ENCODE measurements at places on chromosomes 1 and 21.

- DNase-seq: no peak
Measured at GRCh38 chr1:29469457-29469856, 233.1 kb downstream of the PTPRU start.

DNA sequence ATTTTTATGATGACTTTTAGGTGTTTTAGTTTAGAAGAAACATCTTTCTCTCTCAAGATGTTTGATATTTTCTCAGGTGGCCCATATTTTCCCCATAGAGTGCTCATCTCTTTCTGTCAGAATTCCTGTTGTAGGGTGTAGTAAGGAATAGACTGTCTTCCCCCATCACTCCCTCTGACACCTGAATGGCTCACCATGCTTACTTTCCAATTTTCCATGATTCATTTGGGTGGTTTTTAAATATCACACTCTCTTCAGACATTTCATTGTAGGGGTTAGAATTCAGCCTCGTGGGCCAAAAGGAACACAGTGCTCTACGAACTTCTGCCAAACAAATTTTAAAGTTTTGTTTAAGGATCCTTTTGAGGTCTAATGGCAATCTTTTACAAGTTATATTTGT is 24.0 kb downstream of the GIPC2 start:
- DNase-seq: no peak

DNA sequence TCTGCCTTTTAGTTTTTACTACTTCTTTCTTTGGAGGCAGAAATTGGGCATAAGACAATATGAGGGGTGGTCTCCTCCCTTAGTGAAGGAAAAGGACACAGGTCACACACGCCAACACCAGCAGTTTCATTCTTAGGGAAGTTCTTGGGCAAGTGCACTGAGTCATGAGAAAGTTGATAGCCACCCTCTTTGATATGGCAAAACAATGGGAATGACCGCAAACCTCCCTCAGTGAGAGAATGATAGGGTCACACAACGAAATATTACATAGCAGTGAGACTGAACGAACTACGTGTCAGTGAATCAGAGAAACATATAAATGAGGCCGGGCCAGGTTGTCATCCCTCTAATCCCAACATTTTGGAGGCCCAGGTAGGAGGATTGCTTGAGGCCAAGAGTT is 20.0 kb downstream of the IL6R start:
- DNase-seq: no peak

GRCh38 chr1:33866281-33866680 is 2.4 kb downstream of the HMGB4 start:
- DNase-seq: no peak

- DNase-seq: no peak
Measured at GRCh38 chr1:116874733-116875249, 34.9 kb upstream of the PTGFRN start.

DNA sequence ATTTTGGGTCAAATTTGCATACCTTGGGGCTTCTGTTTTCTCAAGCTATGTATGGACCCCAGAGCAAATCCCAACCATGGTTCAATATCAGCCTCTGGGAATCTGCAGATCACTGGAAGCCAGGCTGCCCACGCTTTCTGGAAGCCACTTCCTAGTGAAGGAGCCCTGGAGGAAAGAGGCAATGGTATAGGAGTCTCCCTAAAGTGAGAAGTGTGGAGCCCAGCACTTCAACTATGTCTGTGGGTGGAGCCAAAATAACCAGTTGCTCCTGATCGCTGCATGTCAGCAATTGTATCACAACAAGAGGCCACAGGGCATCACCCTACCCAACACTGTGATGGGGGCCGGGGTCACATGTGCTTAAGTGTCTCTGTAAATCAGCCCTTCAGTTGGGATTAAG is 26.9 kb downstream of the ETS2 start:
- DNase-seq: no peak

DNA sequence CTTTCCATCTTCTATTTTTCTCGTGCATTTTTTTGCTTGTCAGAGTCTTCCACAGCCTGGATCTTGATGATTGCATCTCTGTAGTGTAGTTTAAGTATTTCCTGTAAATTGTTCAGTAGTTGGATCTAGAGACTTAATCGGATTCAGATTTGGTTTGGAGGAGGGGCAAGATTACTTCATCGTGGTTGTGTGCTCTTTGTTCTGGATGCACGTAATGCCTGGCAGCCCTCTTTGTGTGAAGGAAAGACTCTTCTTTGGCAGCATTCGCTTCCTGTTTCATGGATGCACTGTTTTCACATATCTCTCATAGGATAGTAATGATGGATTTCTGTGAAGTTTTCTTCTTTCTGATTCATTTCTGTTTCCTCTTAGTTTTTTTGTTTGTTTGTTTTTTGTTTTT is 14.2 kb downstream of the SEMA4A start:
- DNase-seq: no peak

DNA sequence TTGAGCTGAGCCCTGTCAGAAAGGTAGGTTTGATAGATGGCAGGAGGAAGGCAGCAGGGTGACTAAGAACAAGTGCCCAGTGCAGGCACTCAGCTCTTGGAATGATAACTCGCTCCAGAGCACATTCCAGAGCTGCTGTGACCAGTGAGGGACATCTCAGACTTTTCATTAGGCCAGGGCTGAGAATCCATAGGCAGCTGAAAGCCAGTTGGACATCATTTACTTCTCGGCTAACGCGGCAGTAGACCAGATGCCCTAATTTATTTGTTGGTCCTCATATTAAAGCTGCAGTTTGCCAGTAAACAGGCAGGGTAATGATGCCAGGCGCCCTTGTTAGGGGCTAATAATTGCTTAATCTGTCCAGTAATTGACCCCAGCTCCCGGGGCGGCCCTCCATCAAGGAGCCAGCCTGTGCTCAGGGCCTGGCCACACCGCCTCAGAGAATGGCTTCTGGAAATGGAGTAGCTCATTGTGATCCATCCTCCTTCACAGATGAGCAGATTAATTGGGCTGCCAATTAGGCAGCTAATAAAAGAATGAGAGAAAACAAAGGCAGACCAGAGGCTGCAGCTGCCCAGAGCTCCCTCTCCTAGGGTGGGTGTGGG is 122.0 kb downstream of the BEND5 start:
- no peak for DNase-seq

- no peak for DNase-seq
Measured at GRCh38 chr21:45513741-45514310, 28.4 kb downstream of the SLC19A1 start.

GRCh38 chr1:111989531-111990025 is at the start of gene KCND3:
TSS of gene KCND3 (minus strand) at chr1:111989668.
- DNase-seq: no peak

DNA sequence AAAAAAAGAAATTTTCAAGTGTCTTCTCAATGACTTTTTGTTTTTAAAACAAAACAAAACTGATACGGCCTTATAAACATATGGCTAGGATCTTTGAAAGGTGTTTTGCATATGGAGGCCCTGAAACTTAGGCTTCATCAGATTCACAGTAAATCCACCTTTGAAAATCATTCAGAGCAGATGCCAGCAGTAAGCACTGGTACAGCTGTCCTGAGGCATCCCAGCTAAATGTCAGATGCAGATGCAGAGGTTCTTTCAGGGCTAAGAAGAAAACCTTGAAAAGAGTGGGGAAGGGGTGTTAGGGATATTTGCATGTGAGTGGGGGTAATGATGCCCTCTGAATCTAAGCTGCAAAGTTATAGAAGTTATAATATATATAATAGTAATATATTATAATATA is 56.2 kb upstream of the GNG12 start:
- DNase-seq: no peak

GRCh38 chr1:86546787-86547221 is at the start of gene CLCA4:
TSS of gene CLCA4 (plus strand) at chr1:86547078. CDS start at chr1:86547120, 42 bp downstream.
- no peak for DNase-seq

DNA sequence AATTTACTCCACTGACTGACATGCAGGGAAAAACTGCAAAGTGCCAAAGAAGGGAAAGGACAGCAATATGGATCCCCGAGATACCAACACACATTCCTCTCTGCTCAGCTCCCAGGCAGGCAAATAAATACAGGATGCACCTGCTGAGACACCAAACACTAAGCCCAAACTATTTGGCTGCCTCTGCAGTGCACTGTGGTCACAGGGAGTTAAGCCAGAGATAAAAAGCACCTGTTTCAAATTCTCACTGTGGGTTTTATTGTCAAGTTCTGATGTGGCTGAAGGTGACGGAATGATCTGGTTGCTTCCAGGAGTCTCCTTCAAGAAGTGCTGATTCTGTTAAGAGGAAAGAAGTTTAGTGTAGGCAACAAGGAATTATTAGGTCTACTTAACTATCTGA is 17.7 kb downstream of the TEX38 start:
- no peak for DNase-seq

GRCh38 chr1:45394342-45394741 is 54.1 kb upstream of the MUTYH start:
- DNase-seq: peak; percentile 2

DNA sequence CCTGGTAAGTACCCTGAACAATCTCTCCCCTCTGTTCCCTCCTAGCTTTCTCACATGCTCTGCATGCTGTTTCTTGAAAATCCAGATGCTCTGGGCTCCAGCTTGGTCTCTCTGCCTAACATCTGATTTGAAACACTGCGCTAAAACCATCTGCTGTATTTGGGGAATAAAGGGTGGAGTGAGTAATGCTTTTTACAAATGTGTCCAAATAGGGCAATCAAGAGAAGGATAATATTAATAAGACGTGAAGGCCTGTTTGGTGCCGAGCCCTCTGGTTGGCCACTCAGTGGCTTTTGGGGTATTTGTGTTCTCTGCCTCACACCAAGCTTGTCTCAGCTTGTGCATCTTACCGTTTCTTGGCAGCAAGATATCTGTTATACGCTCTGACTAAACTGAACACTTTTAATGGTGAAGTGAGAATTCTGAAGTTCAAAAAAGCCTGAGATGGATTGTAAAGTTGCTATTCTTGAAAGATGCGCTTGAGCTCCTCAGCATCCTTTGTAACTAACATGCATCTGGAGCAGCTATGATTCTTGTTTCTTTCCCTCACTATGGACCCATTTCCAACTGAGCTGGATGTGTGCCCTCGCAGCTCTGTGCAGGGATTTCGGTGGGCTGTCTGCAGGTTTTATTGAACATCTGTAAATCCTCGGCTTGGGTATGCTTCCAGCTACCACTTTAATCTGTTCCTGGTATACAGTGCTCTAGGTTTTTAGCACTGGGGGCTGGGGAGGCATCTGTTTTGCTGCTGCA is 269.4 kb downstream of the RWDD3 start:
- DNase-seq: no peak

- DNase-seq: peak; percentile 34
Measured at GRCh38 chr21:37370152-37371040, 3.8 kb downstream of the DYRK1A start.

- no peak for DNase-seq
Measured at GRCh38 chr21:36255663-36256062, 64.3 kb upstream of the MORC3 start.

DNA sequence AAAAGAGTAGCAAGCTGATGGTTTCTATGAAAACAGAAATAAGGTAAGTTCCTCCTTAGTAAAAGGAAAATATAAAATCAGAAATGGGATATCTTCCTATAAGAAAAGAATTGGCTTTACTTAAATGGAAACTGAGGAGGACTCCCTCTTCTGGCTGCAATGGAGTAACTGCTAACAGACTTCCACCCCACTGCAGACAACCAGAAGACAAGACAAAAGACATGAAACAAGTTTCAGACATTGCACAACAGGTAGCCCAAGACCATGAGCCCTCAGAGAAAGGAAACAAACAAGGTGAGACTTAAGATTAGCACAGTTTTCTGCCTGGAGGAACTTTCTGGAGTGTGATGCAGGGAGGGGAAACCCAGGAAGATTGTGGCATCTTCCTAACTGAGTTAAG is 17.0 kb upstream of the OLFML2B start:
- no peak for DNase-seq

- DNase-seq: no peak
Measured at GRCh38 chr1:206451134-206451686, 19.1 kb upstream of the IKBKE start.

DNA sequence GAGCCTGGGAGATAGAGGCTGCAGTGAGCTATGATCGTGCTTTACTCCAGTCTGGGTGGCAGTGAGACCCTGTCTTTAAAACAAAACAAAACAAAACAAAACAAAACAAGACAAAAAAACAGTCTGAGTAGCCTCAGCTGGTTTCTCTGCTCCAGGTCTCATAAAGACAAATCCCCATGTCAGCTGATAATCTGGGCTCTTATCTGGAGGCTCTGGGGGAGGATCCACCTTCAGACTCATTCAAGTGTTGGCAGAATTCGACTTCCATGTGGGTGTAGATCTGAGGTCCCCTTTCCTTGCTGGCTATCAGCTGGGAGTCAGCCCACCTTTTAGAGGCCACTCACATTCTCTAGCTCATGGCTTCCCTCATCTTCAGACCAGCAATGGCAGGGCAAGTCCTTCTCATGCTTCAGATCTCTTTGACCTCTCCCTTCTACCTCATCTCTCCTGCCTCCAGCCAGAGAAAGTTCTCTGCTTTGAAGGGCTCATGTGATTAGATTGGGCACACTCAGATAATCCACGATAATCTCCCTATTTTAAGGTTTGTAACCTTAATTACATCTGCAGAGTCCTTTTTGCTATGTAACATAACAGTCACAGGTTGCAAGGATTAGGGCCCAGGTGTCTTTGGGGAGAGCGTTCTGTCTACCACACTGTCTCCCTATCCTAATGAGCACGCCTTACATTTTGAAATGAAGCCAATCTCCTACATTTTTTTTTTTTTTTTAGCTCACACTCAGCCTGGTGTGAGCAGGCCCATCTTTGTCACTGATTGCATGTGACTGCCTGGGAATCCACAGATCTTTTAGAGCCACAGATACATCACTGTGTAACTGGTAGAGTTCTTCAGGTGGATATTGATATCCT is 7.5 kb upstream of the PYCR2 start:
- no peak for DNase-seq

GRCh38 chr1:155976062-155976912 is 2.1 kb downstream of the ARHGEF2 start:
- DNase-seq: peak; percentile 66

- no peak for DNase-seq
Measured at GRCh38 chr1:71600023-71600422, 519.2 kb upstream of the ZRANB2 start.

DNA sequence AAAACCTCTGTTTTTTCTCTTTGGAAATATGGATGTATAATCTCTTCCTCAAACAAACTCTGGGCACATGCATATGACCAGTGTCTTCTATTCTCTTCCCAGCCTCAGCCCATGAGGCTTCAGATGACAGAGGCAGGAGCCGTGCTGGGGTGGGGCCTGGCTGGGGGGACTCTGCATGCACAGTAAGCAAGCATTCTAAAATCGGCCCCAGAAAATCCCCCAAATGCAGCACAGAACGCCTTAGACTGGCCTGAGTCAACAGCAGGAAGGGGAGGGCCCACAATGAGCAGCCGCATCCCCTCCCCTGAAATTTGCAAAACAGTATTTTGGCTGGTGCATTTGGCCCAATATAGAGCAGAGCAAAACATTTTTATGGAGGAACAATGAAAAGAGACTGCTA is 47.8 kb downstream of the ITPKB start:
- DNase-seq: peak; percentile 76

GRCh38 chr1:38814444-38814983 is 45.1 kb downstream of the RRAGC start:
- no peak for DNase-seq

DNA sequence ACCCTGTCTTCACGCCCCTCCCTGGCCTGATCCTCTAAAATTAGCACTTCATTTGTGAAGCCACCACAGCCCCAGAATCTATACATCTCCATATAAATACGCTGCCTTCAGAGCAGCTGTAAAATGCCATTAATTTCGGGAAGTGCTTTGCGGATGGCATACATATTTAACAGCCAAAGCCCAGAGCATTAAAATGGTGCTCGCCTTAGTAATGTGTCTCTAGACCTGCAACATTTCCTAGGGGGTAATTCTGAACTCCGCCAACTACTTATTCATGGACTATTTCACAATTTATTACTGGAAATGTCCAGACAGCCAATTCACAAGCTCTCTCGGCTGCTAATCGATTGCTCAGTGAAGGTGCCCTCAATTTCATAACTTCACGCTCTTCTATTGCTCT is 189.4 kb downstream of the GRIK3 start:
- DNase-seq: no peak

All from CD4-positive, alpha-beta T cell treated with Interleukin-4 for 4 hours (primary cell).